ENCODE measurements at places on chromosomes 1 and 21.

DNA sequence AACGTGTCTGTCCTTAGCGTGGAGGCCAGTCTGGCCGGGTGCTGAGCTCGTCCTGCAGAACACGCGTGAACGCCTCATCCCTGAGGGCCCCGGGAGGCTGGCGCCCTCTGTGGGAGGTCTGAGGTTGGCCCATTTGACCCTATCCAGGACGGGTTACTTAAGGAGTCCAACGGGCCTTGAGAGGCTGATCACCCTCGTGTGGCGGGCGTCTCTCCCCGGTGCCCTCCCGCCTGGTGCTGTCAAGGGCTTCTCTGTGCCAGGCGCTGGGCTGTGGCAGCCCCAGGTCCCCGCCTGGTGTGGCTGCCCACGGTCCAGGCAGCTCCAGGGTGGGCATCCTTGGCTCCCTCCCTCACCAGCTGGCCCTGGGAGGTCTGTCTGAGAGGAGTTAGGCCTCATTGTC is 9.7 kb downstream of the SKI start:
- DNase-seq: no peak

GRCh38 chr1:43235040-43235439 is 34.7 kb upstream of the TMEM125 start:
- DNase-seq: no peak

DNA sequence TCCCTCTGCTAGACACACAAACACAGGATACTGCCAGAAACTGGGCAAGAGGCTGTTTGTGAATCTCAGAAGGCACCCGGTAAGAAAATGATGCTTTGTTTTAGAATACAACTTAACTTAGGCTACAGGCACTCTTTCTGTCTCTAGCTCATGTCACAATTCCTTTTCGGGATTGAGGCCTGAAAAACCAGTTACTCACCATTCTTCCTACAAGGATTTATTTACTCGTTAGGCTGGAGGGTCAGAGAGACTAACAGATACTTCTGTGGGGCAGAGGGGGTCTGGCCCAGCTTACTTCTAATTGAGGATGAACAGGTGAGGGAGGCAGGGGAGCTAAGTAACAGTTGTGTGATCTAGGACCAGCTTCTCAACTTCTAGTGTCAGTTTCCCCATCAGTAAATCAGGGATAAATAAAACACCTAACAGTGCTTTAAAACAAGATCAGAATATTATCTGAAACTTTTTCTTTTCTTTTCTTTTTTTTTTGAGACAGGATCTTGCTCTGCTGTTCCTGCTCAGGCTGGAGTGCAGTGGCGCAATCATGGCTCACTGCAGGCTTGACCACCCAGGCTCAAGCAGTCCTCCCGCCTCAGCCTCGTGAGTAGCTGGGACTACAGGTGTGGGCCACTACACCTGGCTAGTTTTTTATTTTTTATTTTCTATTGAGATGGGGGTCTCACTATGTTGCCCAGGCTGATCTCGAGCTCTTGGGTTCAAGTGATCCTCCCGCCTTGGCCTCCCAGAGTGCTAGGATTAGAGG is 31.9 kb downstream of the NFYC start:
- no peak for DNase-seq

GRCh38 chr1:230173187-230173975 is 106.3 kb downstream of the GALNT2 start:
- DNase-seq: peak; percentile 48

- no peak for DNase-seq
These were observed 230.5 kb downstream of the TPR start for GRCh38 chr1:186144505-186144904.

DNA sequence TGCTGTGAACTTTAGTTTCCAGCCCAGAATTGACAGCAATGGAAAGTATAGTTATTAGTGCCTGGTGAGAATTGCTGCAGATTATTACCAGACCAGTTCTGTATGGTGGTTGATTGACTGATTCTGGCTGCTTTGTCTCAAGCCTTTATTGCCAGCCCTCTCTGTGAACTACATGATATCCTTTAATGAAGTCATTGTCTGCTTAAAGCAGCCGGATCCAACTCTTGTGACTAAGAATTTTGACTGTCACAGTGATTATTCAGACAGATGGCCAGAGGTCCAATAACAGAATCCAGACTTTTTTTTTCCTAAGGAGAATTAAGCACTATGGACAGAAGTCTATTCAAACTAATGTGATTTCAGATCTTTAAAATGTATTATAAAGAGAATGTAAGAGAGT is 1548.6 kb upstream of the B3GALT2 start:
- no peak for DNase-seq

- no peak for DNase-seq
These were observed 116.9 kb downstream of the HLCS start for GRCh38 chr21:36849461-36850105.

DNA sequence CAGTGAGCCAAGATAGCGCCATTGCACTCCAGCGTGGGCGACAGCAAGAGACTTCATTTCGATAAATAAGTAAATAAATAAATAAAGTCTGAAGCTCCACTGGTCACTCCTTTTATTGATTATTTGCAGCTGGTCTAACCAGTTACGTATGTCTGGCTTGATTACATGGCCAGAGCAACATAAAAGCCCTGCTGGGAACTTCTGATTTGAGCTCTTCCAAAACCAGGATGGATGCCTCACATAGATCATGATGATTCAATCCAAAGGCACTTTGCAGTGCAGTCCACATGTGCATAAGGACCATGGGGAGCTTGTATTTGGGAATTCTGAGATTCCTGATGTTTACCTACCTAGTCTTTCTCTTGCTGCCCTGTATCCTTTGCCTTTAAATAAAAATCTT is 24.0 kb downstream of the NSUN4 start:
- DNase-seq: peak; percentile 54

DNA sequence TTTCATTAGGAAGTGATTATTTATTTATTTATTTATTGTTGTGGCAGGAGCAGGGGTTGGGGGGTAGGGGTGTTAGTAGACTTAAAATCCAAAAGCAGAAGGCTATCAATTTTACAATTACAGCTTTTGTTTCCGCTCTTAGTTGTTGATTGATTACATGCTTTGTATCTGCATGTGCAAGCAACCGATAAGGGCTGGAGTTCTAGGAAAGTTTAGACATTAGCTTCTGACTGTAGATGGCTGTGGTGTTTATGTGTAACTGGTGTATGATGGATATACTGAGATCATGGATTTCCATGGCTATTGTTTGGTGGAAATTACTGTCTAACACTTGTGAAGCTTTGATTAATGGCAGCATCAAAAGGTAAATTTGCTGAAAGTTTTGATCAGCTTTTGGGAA is 2.8 kb downstream of the ST6GALNAC5 start:
- DNase-seq: no peak

DNA sequence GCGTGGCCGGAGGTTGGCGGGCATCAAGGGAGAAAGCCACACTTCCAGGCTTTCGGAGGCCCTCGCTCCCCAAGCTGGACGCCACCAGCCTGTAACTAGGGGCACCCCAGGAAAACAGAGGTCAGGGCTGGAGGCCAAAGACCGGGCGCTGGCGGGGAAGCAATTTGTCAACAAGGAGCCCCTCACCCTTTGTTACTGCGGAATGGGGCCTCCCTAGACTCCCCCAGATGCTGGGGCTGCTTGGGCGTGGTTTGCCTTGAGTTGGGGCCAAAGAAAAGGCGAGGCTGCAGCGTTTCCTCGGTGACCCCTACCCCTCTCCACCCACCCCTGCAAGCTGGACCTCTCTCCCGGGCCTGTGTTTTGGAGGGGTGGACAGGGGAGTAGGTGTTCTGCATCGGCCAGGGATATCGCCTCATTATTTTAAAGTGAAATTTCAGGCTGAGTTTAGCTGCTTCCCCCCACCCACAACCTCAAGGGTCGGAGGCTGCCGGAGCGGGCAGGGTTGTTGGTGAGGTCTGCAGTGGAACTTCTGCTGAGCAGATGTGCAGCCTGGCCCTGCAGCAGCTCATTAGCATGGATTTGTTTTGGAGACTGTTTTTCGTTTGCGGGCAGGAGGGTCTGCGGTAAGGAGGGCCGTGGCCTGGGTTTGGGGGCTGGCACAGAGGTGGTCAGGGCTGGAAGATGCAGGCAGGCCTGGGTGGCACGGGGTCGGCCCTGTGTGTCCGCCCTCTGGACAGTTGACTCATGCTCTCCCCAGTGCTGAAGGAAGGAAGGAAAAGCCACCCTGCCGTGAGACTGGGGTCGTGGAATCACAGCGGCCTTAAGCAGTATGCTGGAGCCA is 1.5 kb downstream of the NBL1 start:
- no peak for DNase-seq

DNA sequence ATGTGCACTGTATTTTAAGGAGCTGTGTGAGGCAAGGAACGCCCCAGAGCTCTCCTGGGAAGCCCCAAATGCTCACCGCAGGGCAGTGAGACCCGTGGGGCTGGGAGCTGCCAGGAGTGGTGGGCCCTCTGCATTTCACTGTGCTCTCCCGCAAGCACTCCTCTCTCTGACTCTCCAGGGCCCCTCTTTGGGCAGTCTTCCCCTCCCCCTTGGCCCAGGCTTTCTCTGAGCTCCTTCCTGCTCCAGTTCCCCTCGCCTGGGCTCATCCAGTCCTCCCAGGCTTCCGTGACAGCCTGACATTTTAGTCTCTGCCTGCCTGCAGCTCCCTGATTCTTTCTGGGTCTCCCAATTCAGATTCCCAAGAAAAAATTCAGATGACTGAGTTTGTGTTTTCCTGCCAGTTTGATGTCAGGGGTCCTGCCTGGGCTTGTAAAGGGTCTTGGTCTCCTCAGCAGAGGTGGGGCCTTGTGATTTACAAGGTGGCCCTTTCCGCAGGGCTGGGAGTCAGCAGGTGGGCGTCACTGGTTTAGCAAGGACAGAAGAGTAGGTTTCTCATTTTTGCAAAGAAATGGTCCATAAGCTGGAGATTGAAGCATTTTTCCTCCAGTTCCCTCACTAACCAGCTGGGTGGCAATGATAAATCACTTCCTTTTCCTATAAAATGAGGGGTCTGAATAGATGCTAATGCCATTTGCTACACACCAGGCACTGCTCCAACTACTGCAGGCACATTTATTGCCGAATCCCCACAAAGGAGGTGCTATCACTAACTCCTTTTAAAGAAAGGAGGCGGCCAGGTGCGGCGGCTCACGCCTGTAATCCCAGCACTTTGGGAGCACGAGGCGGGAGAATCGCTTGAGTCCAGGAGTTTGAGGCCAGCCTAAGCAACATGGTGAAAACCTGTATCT is 1.9 kb upstream of the CA6 start:
- no peak for DNase-seq

- peak; percentile 97 for DNase-seq
These were observed 16.9 kb downstream of the NTMT2 start for GRCh38 chr1:170162459-170163246.

GRCh38 chr1:225737161-225737560 is 40.5 kb upstream of the SRP9 start:
- DNase-seq: no peak
